ENCODE measurements at places on chromosomes 12 and 14.

- no peak overlapping the region for H3K27ac ChIP-seq
- H3K4me3 ChIP-seq: no peak overlapping the region
- H3K4me1 ChIP-seq: no peaks in the 10 kb centered on the region
- no peaks in the 10 kb centered on the region for H3K27me3 ChIP-seq
Observed at GRCh38 chr14:103372552-103373304, 12.5 kb upstream of the MARK3 start.

DNA sequence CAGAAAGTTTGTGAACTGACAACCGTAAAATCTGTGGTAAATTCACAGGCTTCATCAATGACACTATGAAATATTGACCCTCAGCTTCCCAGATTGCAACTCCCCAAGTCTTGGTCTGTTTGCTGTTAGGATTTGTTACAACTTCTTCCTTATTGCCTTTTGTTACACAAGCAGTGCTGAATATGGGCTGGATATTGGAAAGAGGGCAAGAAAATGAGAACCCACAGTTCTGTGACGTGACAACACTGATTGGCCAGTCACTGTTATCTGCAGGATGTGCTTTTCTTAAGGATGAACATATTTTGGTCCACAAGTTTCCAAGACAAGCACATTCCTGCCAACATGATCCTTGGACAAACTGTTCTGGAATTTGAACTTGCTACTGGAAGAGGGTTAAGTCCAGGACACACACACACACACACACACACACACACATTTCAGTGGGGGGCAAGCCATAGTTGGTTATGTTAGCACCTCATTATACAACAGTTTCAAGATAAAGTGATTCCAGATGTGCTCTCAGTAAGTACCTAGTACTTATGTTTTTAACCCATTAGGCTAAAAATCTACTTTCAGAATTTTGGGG is 16.6 kb upstream of the SLC38A2 start:
- H3K36me3 ChIP-seq: no peaks in the 10 kb centered on the region
- no peak overlapping the region for H3K27ac ChIP-seq
- H3K4me1 ChIP-seq: peaks cover 21% of the 10 kb centered on the region
- no peaks in the 10 kb centered on the region for H3K27me3 ChIP-seq

GRCh38 chr12:70598467-70599193 is 38.6 kb downstream of the PTPRB start:
- H3K27ac ChIP-seq: no peak overlapping the region
- no peak for DNase-seq
- H3K4me3 ChIP-seq: no peak overlapping the region
- H3K36me3 ChIP-seq: no peaks in the 10 kb centered on the region
- no peaks in the 10 kb centered on the region for H3K27me3 ChIP-seq

- H3K27ac ChIP-seq: no peak overlapping the region
- no peak for DNase-seq
- H3K36me3 ChIP-seq: peaks cover 3% of the 10 kb centered on the region
- H3K27me3 ChIP-seq: no peaks in the 10 kb centered on the region
- H3K4me3 ChIP-seq: no peak overlapping the region
- peaks cover 10% of the 10 kb centered on the region for H3K4me1 ChIP-seq
Observed at GRCh38 chr14:55136241-55136640, 7.2 kb downstream of the LGALS3 start.

DNA sequence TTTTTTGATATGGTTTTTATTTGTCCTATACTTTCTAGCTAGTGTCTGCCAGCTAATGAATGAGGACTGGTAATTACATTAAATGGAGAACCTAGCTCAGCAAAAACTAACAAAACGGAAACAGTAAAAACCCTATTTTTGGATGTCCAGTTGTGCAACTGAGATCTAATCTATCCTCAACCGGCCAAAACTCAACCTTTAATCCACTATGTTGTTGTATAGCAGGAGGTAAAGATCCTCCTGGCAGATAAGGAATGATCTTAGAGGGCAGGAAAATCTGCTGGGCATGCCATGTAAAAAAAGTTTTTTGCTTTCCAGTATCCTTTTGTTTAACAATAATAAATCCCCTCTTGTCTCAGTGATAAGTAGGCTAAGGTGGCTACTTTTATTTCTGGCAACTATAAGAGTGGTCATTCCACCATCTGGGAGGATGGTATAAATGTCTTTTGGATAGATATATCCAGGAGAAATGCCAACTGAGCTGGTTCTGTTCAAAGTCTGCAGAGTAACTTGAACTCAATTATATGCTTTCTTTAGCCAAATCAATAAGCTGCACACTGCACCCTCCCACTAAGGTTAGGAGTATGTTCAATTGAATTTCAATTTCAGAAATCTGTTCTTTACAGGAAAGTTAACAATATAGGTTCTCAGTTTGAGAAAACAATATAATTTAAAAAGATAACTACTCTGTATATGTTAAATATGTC is 40.1 kb downstream of the WASHC3 start:
- H3K36me3 ChIP-seq: peaks cover 17% of the 10 kb centered on the region
- no peaks in the 10 kb centered on the region for H3K4me1 ChIP-seq
- H3K4me3 ChIP-seq: no peak overlapping the region
- H3K27me3 ChIP-seq: no peaks in the 10 kb centered on the region

DNA sequence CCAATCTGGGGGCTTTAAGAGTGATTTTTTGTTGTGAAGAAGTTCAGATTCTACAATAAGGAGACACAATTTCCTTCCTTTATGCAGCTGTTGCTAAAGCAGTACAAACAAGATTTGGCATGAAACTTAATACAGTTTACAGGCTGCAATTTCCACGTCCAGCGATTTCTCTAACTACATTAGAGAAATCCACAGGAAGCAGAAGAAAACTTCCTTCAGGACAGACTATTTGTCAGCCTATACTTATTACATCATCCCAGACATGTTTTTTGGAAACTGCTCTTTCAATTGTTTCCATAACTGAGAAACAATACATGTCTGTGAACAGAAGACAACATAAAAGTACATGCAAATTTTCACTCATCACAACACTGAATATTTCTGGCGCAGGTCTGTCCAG is 204.3 kb downstream of the TTC7B start:
- no peak for DNase-seq
- no peaks in the 10 kb centered on the region for H3K36me3 ChIP-seq
- no peak overlapping the region for H3K27ac ChIP-seq
- H3K27me3 ChIP-seq: no peaks in the 10 kb centered on the region

GRCh38 chr14:90400904-90401561 is 4.2 kb downstream of the CALM1 start:
- no peak overlapping the region for H3K4me3 ChIP-seq
- peak overlapping the region; percentile 87 for H3K27ac ChIP-seq
- peaks cover 58% of the 10 kb centered on the region for H3K4me1 ChIP-seq
- no peaks in the 10 kb centered on the region for H3K27me3 ChIP-seq
- DNase-seq: no peak

DNA sequence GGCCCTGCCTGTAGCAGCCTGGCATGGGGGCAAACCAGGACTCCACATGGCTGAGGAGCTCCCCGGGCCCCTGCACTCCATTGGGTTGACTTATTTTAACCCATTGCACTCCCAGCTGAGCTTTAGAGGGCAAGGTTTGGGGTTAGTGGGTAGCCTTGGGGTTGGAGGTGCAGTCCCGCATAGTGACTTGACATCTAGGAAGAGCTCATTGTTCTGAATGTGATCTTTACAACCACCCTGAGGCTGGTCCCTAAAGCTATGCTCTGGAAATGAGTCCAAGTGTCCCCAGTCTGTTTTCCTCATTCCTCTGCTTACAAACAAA is 36.4 kb downstream of the NFKBIA start:
- no peak overlapping the region for H3K4me3 ChIP-seq
- no peak overlapping the region for H3K27ac ChIP-seq
- no peaks in the 10 kb centered on the region for H3K36me3 ChIP-seq
- no peaks in the 10 kb centered on the region for H3K27me3 ChIP-seq
- no peaks in the 10 kb centered on the region for H3K4me1 ChIP-seq
- DNase-seq: no peak

GRCh38 chr14:56796259-56796658 is 14.0 kb downstream of the OTX2 start:
- H3K4me3 ChIP-seq: no peak overlapping the region
- no peak for DNase-seq
- peaks cover 28% of the 10 kb centered on the region for H3K27me3 ChIP-seq
- H3K4me1 ChIP-seq: peaks cover 7% of the 10 kb centered on the region
- no peak overlapping the region for H3K27ac ChIP-seq

- H3K36me3 ChIP-seq: no peaks in the 10 kb centered on the region
- no peak overlapping the region for H3K4me3 ChIP-seq
- H3K27ac ChIP-seq: no peak overlapping the region
- H3K27me3 ChIP-seq: peaks cover 3% of the 10 kb centered on the region
Observed at GRCh38 chr14:59046746-59047145, 141.7 kb upstream of the DAAM1 start.

GRCh38 chr12:132600048-132601032 is 10.0 kb downstream of the LRCOL1 start:
- no peak overlapping the region for H3K4me3 ChIP-seq
- no peaks in the 10 kb centered on the region for H3K36me3 ChIP-seq
- H3K27me3 ChIP-seq: peaks cover 5% of the 10 kb centered on the region
- H3K4me1 ChIP-seq: peaks cover 11% of the 10 kb centered on the region
- no peak overlapping the region for H3K27ac ChIP-seq

DNA sequence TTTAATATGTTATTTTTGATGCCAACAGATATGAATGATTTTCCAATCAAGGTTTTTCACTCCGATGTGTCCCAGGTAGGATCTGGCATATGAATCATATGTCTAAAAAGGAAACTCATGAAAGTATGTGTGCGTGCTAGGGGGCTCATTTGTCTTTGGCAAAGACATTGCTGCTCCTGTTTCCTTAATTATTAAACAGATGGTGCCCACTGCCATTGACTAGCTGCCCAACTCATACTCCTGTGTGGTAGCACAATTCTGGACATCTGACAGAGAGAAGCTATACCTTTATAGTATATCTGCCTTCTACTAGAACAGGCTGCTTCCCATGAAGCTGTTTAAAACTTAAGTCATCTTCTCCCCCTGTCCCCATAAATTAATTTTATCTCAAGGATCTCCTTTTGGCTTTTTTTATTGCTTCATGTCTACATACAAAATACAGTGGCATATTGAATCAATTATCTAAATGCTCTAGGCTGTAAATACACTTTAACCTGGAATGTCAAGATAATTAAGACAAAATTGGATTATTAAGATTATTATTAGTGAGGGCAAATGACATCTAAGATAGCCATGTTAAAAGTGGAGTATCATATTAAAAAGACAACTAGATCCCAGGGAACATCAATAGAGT is 1.4 kb upstream of the PDE3A start:
- no peak for DNase-seq
- no peak overlapping the region for H3K4me3 ChIP-seq
- H3K27ac ChIP-seq: no peak overlapping the region
- no peaks in the 10 kb centered on the region for H3K4me1 ChIP-seq
- H3K36me3 ChIP-seq: no peaks in the 10 kb centered on the region

- no peaks in the 10 kb centered on the region for H3K27me3 ChIP-seq
- no peaks in the 10 kb centered on the region for H3K36me3 ChIP-seq
- peaks cover 44% of the 10 kb centered on the region for H3K4me1 ChIP-seq
- peak; percentile 2 for DNase-seq
- H3K4me3 ChIP-seq: no peak overlapping the region
Observed at GRCh38 chr12:74889563-74890236, 319.9 kb downstream of the KCNC2 start.

DNA sequence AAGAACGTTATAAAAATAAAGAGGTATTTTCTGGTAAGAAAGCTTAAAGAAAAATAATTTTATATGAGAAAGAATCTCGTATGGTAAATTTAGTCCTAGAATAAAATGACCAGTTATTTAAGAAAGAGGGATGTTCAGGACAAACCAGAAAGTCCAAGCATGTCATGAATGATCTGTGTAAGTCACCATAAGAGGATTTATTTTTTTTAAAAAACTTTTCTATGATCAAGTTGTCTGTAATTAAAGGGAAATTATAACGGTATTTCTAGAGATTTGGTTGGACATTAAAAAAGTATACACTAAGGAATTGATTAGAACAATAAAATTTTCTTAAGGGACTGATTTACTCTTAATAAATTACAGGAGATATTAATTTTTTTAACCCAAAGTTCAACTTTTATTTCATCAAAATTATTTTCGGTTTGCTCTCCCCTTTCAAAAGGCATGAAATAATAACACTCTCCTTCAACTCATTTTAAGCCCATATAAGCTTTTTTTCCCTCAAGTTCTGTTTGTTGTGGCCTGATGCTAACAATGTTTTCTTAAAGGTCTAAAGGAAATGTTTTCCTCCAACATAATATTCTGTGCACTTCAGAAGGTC is 49.9 kb upstream of the CPSF6 start:
- H3K4me1 ChIP-seq: no peaks in the 10 kb centered on the region
- no peaks in the 10 kb centered on the region for H3K27me3 ChIP-seq
- no peak overlapping the region for H3K27ac ChIP-seq
- no peak overlapping the region for H3K4me3 ChIP-seq
- H3K36me3 ChIP-seq: no peaks in the 10 kb centered on the region

DNA sequence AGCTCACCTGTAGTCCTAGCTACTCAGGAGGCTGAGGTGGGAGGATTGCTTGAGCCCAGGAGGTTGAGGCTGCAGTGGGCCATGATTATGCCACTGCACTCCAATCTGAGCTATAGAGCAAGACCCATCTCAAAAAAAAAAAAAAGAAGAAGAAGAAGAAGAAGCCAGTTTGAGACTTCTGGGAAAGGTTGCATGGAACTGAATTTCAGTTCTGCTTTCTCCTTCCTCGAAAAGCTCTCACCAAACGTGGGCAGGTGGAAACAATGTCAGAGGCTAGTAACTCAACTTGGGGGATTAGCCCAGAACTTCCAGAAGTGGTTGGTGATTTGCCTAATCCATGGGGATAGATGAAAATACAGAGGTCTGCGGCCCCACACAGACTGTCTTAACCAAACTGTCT is 18.7 kb downstream of the FLVCR2 start:
- H3K4me1 ChIP-seq: no peaks in the 10 kb centered on the region
- no peak overlapping the region for H3K4me3 ChIP-seq
- no peaks in the 10 kb centered on the region for H3K27me3 ChIP-seq
- H3K27ac ChIP-seq: no peak overlapping the region
- no peaks in the 10 kb centered on the region for H3K36me3 ChIP-seq

GRCh38 chr12:92039046-92039445 is 106.6 kb downstream of the BTG1 start:
- DNase-seq: no peak
- no peak overlapping the region for H3K27ac ChIP-seq
- H3K36me3 ChIP-seq: no peaks in the 10 kb centered on the region
- H3K4me3 ChIP-seq: no peak overlapping the region
- H3K4me1 ChIP-seq: peaks cover 79% of the 10 kb centered on the region

DNA sequence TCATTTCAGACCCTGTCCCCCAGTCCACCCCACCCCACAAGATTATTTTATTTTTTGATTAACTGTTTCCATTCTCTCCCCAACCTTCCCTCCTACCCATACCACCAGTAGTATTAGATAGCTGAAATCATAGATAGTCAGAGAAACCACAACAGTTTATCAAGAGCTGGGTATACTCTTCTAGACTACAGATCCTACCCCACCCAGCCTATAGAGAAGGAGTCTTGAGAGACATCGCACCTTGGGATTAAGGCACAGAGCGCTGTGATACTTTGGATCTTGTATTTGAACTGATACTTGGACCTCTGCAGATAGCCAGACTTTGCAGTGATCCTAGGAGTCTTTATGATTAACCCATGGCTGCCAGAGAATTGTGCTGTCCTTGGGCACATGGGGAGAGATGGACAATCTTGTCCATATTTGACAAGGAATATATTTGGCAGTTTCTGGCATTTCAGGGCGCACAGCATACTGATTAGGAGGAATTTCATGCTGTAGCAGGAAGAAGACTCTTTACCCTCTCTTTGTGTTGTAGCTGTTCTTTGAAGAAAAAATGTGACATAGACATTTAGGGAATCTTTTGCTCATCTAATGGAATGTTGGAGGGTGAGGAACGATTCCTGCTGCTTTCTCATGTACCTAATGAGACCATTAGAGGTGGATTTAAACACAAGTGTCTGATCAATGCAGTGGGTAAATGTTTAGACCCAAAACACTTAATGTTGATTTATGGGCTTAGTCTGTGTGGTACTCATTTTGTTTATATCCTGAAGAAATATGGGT is 982 bp downstream of the RBMS2 start:
- no peak overlapping the region for H3K4me3 ChIP-seq
- no peak overlapping the region for H3K27ac ChIP-seq
- no peaks in the 10 kb centered on the region for H3K27me3 ChIP-seq
- no peak for DNase-seq
- H3K36me3 ChIP-seq: no peaks in the 10 kb centered on the region
- H3K4me1 ChIP-seq: peaks cover 14% of the 10 kb centered on the region

Measured in CD4-positive, alpha-beta memory T cell (primary cell).